ENCODE measurements at places on chromosomes 3 and 15. TPM values are rescaled to one million over a fixed set of nuclear protein-coding genes. Genes with fewer than 3 reads are reported as not detected.

- H3K36me3 ChIP-seq, result no peaks in the 10 kb centered on the region
- no peak overlapping the region for H3K27ac ChIP-seq
- no peak for DNase-seq
- no peak overlapping the region for H3K4me3 ChIP-seq
- H3K27me3 ChIP-seq, result no peaks in the 10 kb centered on the region
Measured at GRCh38 chr15:81185631-81186295, 10.9 kb upstream of the IL16 start.

GRCh38 chr15:87671289-87671688 lies 585.2 kb downstream of the NTRK3 start:
- no peak overlapping the region for H3K4me3 ChIP-seq
- H3K36me3 ChIP-seq, result no peaks in the 10 kb centered on the region
- no peaks in the 10 kb centered on the region for H3K27me3 ChIP-seq
- no peak for DNase-seq

DNA sequence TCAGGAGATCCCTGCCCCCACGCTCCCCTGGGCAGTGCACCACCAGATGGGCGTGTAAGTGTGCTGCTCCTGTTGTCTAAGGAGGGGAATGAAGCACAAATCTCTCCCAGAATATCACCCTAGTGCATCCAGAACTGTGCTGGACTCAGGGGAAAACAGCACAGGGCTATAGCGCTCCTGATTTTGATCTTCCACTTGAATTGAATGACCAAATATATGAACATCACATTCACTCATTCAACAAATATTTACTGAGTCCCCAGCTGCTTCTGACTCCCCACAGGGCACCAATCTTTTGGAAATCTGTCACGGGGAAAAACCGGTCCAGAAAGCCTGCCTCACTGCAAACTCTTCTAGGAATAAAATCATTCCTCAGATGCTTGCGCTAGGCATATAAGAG lies 2.4 kb downstream of the CPLX3 start:
- H3K4me1 ChIP-seq, result no peaks in the 10 kb centered on the region
- H3K36me3 ChIP-seq, result no peaks in the 10 kb centered on the region
- peaks cover 10% of the 10 kb centered on the region for H3K27me3 ChIP-seq

Gene CCR3
- not detected for total RNA-seq

Gene ITGA11
- total RNA-seq, result 136 TPM

- no peak overlapping the region for H3K27ac ChIP-seq
- no peak for DNase-seq
- no peaks in the 10 kb centered on the region for H3K27me3 ChIP-seq
Measured at GRCh38 chr15:94893091-94893490, 661.7 kb downstream of the MCTP2 start.

GRCh38 chr15:52529341-52529924 lies 753 bp upstream of the MYO5A start:
- H3K4me1 ChIP-seq, result peaks cover 6% of the 10 kb centered on the region
- no peaks in the 10 kb centered on the region for H3K36me3 ChIP-seq
- no peaks in the 10 kb centered on the region for H3K27me3 ChIP-seq
- H3K27ac ChIP-seq, result peak overlapping the region; percentile 87
- DNase-seq, result no peak

Gene RBP2
- not detected for total RNA-seq

GRCh38 chr3:17473761-17474160 lies 268.7 kb downstream of the TBC1D5 start:
- no peaks in the 10 kb centered on the region for H3K36me3 ChIP-seq
- no peaks in the 10 kb centered on the region for H3K4me1 ChIP-seq
- H3K4me3 ChIP-seq, result no peak overlapping the region
- no peak overlapping the region for H3K27ac ChIP-seq
- no peak for DNase-seq

DNA sequence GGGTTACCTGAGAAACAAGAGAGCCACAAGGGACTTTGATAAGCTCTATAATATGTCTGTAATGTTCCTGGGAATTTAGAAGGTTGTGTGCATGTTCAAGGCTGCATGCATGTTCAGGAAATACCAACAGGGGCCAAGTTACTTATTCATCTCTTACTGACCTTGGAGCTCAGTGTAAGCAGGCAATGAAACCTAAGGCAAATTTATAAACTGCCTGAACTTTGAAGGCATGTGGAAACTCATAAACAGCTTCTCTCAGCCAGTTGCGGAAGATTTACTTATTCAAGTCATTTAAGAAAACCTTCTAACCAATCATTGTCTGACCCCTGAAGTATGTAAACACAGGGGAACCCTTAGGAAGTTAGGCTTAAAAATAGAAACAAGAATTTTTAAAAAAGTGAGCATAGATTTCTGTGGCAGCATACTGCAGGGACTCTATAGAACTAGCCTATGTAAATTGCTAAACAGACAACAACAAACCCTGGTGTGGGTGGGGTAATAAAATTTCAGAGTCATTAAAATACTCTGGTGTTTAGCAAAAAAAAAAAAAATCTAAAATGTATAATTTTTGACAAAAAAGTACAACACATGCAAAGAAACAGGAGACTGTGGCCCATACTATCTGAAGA lies 57.2 kb downstream of the SLC15A2 start:
- no peaks in the 10 kb centered on the region for H3K4me1 ChIP-seq
- no peaks in the 10 kb centered on the region for H3K27me3 ChIP-seq
- H3K27ac ChIP-seq, result no peak overlapping the region
- DNase-seq, result no peak

GRCh38 chr3:120449251-120449650 lies 1.5 kb downstream of the FSTL1 start:
- peak overlapping the region; percentile 94 for H3K4me3 ChIP-seq
- no peak for DNase-seq
- H3K27ac ChIP-seq, result peak overlapping the region; percentile 98
- peaks cover 7% of the 10 kb centered on the region for H3K36me3 ChIP-seq

Gene TOP2B
- 20.0 TPM for total RNA-seq

Gene FAM81A
- not detected for total RNA-seq

- no peaks in the 10 kb centered on the region for H3K4me1 ChIP-seq
- peaks cover 18% of the 10 kb centered on the region for H3K36me3 ChIP-seq
- H3K27ac ChIP-seq, result no peak overlapping the region
- no peak overlapping the region for H3K4me3 ChIP-seq
- H3K27me3 ChIP-seq, result no peaks in the 10 kb centered on the region
Measured at GRCh38 chr15:100628746-100629145, 26.4 kb downstream of the ASB7 start.

GRCh38 chr15:84740691-84741090 lies 7.7 kb upstream of the ZNF592 start:
- no peaks in the 10 kb centered on the region for H3K27me3 ChIP-seq
- H3K4me3 ChIP-seq, result no peak overlapping the region

GRCh38 chr3:43855674-43856299 lies 165.0 kb downstream of the ABHD5 start:
- H3K27me3 ChIP-seq, result no peaks in the 10 kb centered on the region
- no peak overlapping the region for H3K27ac ChIP-seq
- H3K4me3 ChIP-seq, result no peak overlapping the region
- no peaks in the 10 kb centered on the region for H3K36me3 ChIP-seq
- H3K4me1 ChIP-seq, result peaks cover 6% of the 10 kb centered on the region

- H3K27me3 ChIP-seq, result no peaks in the 10 kb centered on the region
- no peaks in the 10 kb centered on the region for H3K36me3 ChIP-seq
- no peak overlapping the region for H3K27ac ChIP-seq
- no peak for DNase-seq
- H3K4me1 ChIP-seq, result no peaks in the 10 kb centered on the region
Measured at GRCh38 chr3:56800130-56800831, 1.5 kb downstream of the ARHGEF3 start.

- no peak overlapping the region for H3K4me3 ChIP-seq
- H3K4me1 ChIP-seq, result peaks cover 3% of the 10 kb centered on the region
- H3K27ac ChIP-seq, result no peak overlapping the region
- no peaks in the 10 kb centered on the region for H3K36me3 ChIP-seq
Measured at GRCh38 chr15:51270706-51271105, 67.7 kb downstream of the CYP19A1 start.

- H3K4me3 ChIP-seq, result peak overlapping the region; percentile 64
- peak overlapping the region; percentile 66 for H3K27ac ChIP-seq
- peaks cover 33% of the 10 kb centered on the region for H3K4me1 ChIP-seq
- H3K27me3 ChIP-seq, result no peaks in the 10 kb centered on the region
- H3K36me3 ChIP-seq, result no peaks in the 10 kb centered on the region
- no peak for DNase-seq
Measured at GRCh38 chr3:126982126-126982470, 817 bp upstream of the PLXNA1 start.

DNA sequence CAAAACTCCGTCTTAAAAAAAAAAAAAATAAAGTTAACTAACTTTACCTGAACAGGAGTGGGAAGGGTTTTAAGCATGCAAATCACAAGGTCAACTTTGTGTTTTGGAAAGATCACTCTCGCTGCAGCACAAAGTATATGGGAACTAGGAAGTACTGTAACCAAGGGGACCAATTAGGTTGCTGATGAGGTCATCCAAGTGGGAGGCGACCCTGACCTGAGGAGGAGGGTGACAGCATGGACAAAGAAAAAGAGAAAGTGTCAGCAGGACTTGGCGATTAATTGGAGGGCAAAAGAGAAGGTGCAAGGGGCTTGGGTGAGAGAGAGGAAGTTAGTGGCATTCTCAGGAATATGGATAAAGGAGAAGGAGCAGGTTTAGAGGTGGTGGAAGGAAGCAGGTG lies 89.5 kb upstream of the ZBED2 start:
- H3K4me1 ChIP-seq, result no peaks in the 10 kb centered on the region
- H3K27ac ChIP-seq, result no peak overlapping the region
- no peaks in the 10 kb centered on the region for H3K36me3 ChIP-seq
- no peaks in the 10 kb centered on the region for H3K27me3 ChIP-seq

DNA sequence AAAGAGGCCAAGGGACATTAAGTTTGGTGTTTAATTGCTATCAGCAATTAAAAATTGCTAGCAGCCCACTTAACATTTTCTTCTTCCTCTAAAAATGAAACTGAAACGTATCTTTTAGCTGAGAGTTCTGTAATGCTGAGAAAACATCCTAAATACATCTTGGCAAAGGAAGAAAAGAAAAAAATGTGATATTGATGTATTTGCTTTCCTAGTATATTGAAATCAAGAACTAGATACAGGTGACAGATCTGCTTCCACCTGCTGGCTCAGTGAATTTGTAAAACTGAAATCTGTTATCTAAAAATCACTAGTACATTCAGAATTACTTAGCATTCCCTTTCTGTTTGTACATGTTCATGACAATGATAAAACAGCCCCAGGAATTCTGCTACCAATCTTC lies 283.2 kb downstream of the ZBTB20 start:
- H3K36me3 ChIP-seq, result no peaks in the 10 kb centered on the region
- no peak overlapping the region for H3K27ac ChIP-seq
- no peaks in the 10 kb centered on the region for H3K4me1 ChIP-seq
- H3K4me3 ChIP-seq, result peak overlapping the region; percentile 2
- DNase-seq, result no peak

Gene LMCD1
- total RNA-seq, result 634 TPM

Gene LSAMP
- total RNA-seq, result 0.11 TPM

- H3K4me1 ChIP-seq, result peaks cover 8% of the 10 kb centered on the region
- H3K36me3 ChIP-seq, result no peaks in the 10 kb centered on the region
- DNase-seq, result no peak
- peak overlapping the region; percentile 83 for H3K27ac ChIP-seq
Measured at GRCh38 chr15:71301958-71302621, 186.8 kb downstream of the THSD4 start.

Gene CLSTN2
- total RNA-seq, result 65.8 TPM

DNA sequence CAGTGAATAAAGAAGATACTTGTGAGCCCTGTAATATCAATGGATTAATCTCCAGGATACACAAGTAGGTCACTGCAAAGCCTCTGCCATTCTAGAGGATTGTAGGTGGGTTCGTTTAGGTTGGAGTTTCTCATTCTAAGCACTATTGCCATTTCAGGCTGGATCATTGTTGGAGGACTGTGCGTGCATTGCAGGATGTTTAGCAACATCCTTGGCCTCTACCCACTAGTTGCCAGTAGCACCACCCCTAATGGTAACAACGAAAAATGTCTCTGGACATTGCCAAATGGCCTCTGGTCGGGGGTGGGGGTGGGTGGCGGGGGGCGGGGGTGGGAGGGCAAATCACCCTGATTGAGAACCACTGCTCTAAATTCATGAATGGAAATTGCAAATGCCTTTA lies 4.9 kb upstream of the IFT57 start:
- no peak for DNase-seq
- H3K36me3 ChIP-seq, result no peaks in the 10 kb centered on the region
- no peak overlapping the region for H3K4me3 ChIP-seq
- no peak overlapping the region for H3K27ac ChIP-seq
- H3K4me1 ChIP-seq, result no peaks in the 10 kb centered on the region

GRCh38 chr3:143255739-143256138 lies 136.2 kb downstream of the CHST2 start:
- no peaks in the 10 kb centered on the region for H3K36me3 ChIP-seq
- no peaks in the 10 kb centered on the region for H3K4me1 ChIP-seq
- no peaks in the 10 kb centered on the region for H3K27me3 ChIP-seq
- H3K4me3 ChIP-seq, result no peak overlapping the region
- no peak for DNase-seq

Gene ZPLD1
- not detected for total RNA-seq

GRCh38 chr3:111303760-111304159 lies 232.1 kb downstream of the NECTIN3 start:
- H3K4me3 ChIP-seq, result no peak overlapping the region
- no peak overlapping the region for H3K27ac ChIP-seq
- H3K4me1 ChIP-seq, result no peaks in the 10 kb centered on the region
- no peaks in the 10 kb centered on the region for H3K36me3 ChIP-seq
- DNase-seq, result no peak

DNA sequence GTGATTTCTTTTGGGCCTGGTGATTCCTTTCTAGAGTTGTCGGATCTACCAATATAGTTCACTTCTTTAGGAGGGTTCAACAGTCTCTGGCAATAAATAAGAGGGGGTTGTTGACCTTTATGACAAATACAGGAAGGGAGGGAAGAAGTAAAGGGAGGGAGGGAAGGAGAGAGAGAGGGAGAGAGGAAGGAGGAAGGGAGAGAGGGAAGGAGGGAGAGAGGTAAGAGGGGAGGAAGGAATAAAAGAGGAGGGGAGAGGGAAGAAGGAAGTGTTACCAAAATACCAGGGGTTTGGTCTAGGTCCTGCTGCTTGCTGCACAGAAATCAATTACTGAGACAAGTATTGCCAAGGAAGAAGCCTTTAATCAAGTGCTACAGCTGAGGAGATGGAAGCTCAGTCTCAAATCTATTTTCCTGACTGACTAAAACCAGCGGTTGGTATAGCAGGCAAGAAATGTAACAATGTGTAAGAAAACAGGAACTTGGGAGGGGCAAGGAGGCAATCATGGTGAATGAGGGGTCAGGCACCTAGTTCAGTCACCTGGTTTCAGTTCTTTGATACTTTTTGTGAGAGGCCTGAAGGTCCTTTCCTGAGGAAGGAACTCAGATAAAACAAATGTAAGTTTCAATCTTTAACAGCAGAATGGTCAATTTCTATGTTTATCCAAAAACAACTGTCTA lies 14.1 kb upstream of the TMEM40 start:
- no peak overlapping the region for H3K27ac ChIP-seq
- DNase-seq, result no peak
- H3K4me1 ChIP-seq, result no peaks in the 10 kb centered on the region
- no peaks in the 10 kb centered on the region for H3K27me3 ChIP-seq

DNA sequence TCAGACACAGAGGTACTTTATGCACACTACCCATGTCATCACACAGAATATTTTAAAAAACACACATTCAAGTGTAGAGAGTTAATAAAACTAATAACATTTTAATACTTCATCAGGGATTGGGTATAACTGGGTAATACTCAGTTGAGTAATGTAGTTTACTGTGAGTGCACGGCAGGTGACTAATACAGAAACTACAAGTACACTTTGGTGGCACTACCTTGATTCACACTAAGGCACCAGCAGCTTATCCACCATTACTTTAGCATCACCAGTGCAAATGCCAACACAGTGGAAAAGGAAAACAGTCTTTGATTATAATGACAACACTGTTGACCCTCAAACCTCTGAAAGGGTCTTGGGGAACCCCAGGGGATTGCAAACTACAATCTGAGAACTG lies 33.6 kb downstream of the ZNF280D start:
- no peaks in the 10 kb centered on the region for H3K27me3 ChIP-seq
- H3K36me3 ChIP-seq, result peaks cover 47% of the 10 kb centered on the region
- DNase-seq, result no peak
- no peak overlapping the region for H3K4me3 ChIP-seq
- H3K4me1 ChIP-seq, result no peaks in the 10 kb centered on the region

Gene GRK7
- not detected for total RNA-seq

All from ascending aorta (tissue), 2 donors.